HTR-8/SVneo (cell line): ENCODE measurements at places on chromosomes 4 and X.

DNA sequence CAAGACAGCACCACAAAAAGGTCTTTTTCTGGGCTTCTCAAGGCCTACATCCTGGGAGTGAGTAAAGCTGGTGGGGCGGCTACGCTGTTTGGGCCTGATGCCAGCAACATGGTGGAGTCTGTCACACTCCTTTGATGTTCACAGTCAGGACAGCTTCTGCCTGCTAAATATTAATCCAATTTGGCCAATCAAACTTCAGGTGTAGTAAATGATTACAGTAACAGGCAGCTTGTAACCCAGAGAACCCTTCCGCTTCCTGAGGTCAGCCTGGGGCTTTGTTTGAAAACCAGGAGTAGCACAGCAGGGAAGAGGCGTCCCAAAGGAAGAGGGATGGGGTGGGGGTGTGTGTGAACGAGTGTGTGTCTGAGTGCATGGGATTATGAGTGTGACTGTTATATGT is 220.4 kb downstream of the MAML3 start:
- no peak for DNase-seq

- no peak for DNase-seq
Measured at GRCh38 chr4:94403751-94404150, 48.0 kb upstream of the PDLIM5 start.

GRCh38 chrX:150842198-150842685 is 56.2 kb downstream of the CD99L2 start:
- no peak for DNase-seq

GRCh38 chrX:153055871-153056749 is at the start of gene PNMA3:
TSS of gene PNMA3 (plus strand) at chrX:153056470. CDS start at chrX:153057056, 586 bp downstream.
- no peak for DNase-seq

- no peak for DNase-seq
Measured at GRCh38 chr4:98749206-98749605, 90.8 kb upstream of the TSPAN5 start.

DNA sequence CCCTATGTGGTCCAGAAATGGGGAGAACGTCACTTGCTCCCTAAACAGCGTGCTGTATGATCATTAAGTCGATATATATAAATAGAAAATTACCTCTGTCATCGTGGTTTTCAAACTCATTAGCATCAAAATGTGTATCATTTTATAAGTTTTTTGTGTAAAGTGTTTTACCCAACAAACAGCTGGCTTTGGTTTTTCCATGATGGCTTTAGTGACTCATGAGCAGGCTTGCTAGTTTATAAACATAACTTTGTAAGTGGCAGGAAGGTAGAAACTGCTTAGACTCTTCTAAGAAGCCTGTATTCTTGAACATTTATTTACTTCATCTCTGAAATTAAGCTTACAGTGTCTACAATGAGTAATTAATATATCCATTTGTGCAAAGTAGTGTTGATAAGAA is 108.4 kb upstream of the DIPK2B start:
- no peak for DNase-seq

DNA sequence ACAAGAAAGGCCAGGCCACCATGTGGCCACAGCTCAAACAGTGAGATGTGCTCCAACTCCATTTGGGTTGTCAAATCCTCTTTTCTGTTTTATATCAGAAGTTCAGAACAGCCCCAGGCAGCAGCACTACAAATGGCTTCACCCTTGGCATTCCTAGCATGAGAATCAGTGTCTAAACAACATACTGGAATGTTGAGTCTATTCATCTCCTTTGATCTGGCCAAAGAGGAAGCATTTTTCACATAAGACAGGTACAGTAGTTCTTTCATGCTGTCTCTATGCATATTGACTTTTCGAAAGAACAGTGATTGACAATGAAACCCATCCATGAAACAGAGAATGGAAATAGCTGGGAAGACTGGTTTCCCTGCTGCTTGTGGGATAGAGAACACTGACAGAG is 289.5 kb downstream of the USP46 start:
- DNase-seq = no peak

DNA sequence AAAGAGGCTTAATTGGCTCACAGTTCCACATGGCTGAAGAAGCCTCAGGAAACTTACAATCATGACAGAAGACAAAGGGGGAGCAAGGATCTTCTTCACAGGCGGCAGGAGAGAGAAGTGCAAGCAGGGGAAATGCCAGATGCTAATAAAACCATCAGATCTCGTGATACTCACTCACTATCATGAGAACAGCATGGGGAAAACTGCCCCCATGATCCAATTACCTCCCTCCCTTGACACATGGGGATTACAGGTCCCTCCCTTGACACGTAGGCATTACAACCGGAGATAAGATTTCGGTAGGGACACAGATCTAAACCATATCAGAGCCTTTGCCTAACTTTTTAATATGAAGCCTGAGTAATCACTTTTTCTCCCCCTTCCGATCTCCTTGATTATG is 43.7 kb upstream of the MAPK10 start:
- DNase-seq = no peak
